ENCODE measurements at places on chromosomes 6 and 20.

- no peak for DNase-seq
These were observed 19.4 kb downstream of the TMEM200A start for GRCh38 chr6:130385064-130385695.

GRCh38 chr20:53080969-53081871 is 109.1 kb downstream of the TSHZ2 start:
- DNase-seq: no peak

DNA sequence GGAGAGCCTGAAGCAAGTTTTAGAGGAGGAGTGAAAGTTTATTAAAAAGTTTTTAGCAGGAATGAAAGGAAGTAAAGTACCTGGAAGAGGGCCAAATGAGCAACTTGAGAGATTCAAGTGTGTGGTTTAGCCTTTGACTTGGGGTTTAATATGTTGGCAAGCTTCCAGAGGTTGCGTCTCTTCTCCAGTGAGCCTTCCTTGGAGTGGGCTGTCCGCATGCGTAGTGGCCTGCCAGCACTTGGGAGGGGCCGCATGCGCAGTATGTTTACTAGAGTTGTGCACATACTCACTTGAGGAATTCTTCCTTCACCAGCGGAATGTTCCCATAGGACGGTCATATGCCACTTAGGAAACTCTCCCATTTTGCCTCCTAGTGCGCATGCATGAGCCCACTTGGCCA is 235.2 kb downstream of the ALDH8A1 start:
- DNase-seq: no peak

DNA sequence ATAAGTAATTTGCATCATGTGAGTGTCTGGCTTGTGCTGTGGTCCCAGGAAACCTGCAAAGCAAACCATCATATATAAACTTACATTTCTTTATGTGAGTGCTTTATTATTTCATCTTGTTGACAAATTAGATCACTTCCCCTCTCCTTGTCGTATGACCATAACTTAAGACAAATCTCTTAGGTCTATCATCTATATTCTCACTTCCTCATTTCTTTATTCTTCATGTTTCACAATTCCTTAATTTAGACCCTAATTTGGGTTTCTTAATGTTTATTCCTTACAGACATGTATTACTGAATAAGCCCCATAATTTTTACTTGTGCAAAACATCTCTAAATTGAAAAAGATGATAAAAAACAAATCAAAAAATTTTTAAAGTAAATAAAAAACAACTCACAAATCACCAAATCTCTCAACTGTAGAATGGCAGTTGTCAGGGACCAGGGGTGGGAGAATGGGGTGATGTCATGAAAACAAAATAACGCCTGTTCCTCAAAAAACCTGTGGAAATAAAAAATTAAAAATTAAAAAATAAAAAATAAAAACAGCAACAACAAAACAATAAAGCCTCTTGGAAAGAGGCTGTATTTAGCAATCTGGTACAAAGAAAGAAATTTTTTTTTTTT is 49.5 kb upstream of the FBXO30 start:
- no peak for DNase-seq

DNA sequence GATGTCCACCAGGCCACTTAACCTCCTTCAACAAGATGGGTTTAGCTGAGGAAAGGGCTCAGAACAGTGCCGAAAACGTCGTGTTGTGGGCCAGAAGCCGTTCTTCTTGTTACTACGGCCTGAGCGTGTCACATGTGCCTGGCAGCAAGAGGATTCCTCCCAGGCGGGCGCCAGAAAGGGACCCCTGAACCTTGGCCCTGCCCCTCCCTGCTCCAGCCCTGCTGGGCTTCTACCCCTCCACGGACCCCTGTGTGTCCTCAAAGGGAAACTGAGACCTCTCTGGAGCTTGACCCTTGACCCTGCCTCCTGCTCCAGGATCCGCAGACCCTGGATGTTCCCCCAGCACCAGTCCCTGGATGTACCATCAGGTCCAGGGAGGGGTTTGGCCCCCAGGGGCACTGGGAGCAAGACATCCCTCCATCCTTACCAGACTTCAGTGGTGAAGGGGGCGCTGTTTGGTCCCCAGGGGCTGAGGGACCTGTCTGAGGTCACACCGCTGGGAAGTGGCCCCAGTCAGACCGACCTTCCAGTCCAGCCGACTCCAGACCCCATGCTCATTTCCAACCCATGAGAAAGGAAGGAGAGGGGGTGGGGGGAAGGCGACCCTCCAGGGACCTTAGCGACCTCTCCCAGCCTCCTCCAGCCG is 10.1 kb downstream of the HRH3 start:
- DNase-seq: no peak

DNA sequence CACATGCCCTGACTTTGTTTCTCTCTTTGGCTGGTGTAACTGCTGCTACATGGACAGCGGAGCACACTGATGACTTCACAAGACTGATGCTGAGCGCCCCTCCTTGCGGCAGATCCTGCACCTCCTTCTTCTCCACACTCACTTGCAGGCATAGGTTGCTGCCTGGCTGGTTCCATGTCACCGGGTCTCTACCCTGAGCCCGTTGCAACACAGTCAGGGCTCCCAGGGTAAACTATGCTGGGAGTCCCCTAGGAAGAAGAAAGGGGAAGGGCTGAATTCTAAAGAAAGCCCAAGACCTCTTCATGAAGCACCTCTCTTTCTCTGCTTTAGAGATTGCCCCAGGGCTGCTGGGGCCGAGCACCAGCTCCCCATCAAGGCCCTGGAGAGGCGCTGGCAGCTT is 83.3 kb upstream of the DUSP22 start:
- no peak for DNase-seq

DNA sequence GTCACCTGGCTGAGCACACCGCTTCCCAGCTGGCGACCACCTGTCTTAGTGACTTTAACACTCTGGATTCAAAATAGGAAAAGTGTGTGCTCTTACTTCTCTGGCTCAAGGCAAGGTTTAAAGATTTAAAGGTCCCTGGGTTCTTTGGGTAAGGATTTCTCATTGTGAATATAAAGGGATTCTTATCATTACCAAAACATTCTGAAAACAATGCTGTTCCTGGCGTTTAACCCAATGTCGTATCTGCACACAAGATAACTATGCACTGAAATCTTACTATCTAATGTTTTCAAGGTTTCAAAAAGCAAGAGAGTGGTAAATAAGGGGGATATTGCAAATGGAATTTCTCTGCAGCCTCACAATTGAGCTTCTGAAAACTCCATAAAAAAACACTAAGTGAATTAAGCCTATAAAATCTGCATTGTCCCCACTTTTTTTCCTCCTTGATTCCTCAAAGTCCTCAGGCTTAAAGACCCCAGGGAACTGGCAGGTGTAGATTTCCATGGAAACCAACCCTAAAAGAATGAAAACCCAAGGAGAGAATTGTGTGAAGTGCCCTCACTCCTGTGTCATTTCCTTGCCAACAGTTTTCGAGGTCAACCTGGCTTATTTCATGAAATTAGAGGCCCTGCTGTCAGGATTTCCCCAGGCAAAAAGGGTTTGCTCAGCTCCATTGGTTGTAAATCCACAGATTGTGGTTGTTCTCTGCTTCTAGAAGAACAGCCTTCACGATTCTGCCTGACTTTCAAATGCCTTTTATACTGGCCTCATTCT is 44.0 kb downstream of the BMP2 start:
- peak; percentile 6 for DNase-seq

- DNase-seq: no peak
These were observed 13.4 kb downstream of the CST7 start for GRCh38 chr20:24962510-24962909.

DNA sequence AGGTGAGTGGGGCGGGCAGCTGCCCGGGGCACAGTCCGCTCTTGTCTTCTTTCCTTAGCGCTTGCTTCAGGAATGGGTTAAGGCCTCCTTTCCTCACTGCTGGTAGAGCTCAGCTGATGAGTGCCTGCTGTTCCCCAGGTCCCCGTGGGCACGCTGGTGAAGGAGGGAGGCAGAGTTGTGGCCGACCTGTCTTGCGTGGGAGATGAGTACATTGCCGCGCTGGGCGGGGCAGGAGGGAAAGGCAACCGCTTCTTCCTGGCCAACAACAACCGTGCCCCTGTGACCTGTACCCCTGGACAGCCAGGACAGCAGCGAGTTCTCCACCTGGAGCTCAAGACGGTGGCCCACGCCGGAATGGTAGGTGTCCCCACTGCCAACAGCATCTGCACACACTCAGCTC is 15.7 kb downstream of the MTG2 start:
- DNase-seq: no peak

- peak; percentile 10 for DNase-seq
These were observed 312.9 kb downstream of the GJA1 start for GRCh38 chr6:121748376-121748775.

DNA sequence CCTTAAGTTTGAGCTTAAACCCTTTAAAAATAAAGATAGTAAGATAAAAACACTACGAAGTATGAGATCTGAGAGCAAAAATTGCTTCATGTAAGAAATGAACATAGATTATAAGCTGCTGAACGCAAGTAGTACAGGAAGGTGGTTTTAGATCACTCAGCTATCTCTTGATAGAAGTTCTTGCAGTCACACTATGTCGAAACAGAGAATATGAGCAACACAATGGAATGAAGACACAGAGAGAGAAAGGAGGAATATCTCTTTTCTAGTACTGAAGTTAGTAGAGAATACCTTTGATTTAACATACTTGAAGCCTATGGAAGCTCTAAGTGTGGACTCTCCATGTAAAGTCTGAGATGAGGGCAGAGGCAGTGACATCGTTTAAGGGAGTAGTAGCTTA is 162.7 kb downstream of the CDK19 start:
- DNase-seq: no peak

GRCh38 chr6:63418741-63419140 is 99.0 kb upstream of the LGSN start:
- DNase-seq: no peak

DNA sequence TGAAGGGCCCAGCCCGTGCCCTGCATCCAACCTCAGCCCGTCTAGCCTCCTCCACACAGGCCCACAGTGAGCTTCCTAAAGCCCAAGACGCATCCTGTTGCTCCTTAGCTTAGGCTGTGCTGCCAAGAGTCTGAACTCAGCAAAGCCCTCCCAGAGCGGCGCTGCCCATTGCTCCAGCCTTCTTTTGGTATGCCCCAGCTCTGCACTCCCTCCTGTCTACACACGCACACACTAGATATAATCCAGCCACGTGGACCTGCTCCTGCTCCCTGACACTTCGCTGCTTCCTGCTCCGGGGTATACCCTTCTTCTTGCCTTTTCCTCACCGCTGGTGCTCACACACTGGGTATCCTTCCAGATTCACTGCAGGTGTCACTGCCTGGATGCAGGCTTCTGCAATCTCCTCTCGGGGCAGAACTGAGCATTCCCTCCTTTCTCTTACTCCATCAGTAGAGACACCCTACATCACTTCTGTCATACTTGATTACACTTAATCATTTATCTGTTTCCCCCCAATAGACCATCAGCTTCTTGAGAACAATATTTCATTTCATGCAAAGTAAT is 23.8 kb downstream of the GABRR2 start:
- DNase-seq: no peak

GRCh38 chr6:37904590-37904989 is 85.1 kb downstream of the ZFAND3 start:
- no peak for DNase-seq

DNA sequence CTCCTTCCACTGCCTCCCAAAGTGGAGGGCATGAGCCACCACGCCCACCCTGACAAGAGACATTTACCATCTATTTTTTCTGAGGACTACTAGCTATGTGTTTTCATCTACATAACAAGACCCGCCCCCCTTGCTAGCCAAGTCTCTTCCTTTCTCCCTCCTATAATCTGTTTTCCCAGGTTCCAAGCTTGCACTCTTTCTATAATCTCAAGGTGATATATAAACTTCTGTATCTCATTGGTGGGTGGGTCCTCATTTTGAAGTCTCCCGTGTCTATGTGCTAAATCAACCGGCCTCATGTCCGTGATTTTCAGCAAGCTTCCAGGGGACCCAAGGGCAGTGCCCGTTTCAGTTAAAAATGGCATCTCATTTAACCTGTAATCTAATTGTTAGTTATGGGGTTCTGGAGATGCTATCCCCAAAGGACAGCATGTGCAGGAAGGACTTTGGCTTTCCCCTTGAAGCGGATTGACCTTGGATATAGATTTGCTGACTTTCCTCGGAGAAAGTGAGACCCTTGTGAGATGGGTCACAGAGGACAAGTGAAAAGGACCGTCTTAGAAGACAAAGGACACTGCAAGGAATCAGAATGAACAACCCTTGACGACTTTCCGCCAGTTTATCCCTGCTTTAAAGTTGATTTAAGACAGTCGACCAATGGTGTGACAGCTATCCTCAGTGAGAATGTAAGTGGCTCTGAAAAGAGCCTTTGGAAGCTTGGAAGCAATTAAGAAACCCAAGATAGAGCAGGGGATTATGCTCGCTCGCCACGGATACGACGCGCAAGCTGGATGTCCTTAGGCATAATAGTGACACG is 22.4 kb downstream of the OR2B2 start:
- DNase-seq: no peak

- DNase-seq: peak; percentile 90
These were observed 934 bp upstream of the CST9 start for GRCh38 chr20:23606652-23607049.

- no peak for DNase-seq
These were observed 229.3 kb downstream of the GRM1 start for GRCh38 chr6:146258206-146258605.

- DNase-seq: no peak
These were observed 33.0 kb downstream of the C20orf173 start for GRCh38 chr20:35496481-35496880.

DNA sequence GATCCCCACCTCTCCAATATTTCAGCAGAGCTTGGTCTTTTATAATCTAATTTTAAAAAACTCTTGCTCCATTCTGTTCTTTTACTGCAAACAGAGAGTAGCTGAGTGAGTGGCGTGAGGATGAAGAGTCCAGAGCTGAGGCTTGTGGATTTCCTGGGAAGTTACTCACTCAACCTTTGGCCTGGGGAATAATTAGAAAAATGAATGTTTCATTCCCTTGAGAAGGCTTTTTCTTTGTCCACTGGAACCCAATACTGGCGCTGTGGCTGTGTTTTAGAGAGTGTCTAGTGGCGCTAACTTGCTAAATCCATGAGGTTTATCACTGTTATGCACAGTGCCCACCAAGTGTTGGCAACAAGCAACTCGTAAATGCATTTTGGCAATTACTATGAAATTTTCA is 251.5 kb downstream of the HIVEP2 start:
- DNase-seq: peak; percentile 27

GRCh38 chr20:59787538-59787890 is 145.9 kb downstream of the SYCP2 start:
- DNase-seq: no peak

GRCh38 chr20:38651154-38651553 is 49.5 kb downstream of the ARHGAP40 start:
- DNase-seq: no peak

GRCh38 chr6:108736002-108736361 is 112.2 kb upstream of the ARMC2 start:
- no peak for DNase-seq

GRCh38 chr6:170253226-170253909 is 37.5 kb downstream of the DLL1 start:
- DNase-seq: no peak
